ENCODE measurements at places on chromosomes 7 and 10.

- peak; percentile 6 for DNase-seq
Observed at GRCh38 chr7:43108255-43109011, 4.0 kb upstream of the HECW1 start.

- DNase-seq: no peak
Observed at GRCh38 chr7:153457746-153458145, 594.5 kb upstream of the DPP6 start.

- DNase-seq: no peak
Observed at GRCh38 chr7:125147047-125147446, 217.4 kb upstream of the POT1 start.

- no peak for DNase-seq
Observed at GRCh38 chr7:985915-986741, 3.1 kb downstream of the CYP2W1 start.

- DNase-seq: no peak
Observed at GRCh38 chr7:4842319-4843064, 19.3 kb downstream of the PAPOLB start.

DNA sequence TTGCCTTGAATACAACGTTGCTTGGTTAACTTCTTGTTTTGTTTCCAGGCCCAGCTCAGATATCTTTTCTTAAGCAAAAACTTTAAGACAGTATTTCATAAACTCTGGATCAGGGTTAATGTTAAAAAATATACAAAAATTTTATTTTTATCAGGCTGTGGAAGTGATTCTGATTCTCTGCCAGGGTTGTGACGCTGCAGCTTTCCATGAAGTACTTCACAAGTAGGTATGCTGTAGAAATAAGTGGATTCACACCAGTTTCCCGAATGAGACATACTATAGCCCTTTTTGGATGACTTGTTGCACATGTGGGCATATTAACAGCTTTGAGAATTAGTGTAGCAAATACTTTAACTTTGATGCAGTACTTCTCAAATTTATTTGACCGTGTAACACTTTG, 70.1 kb downstream of the CDK14 start:
- DNase-seq: no peak

DNA sequence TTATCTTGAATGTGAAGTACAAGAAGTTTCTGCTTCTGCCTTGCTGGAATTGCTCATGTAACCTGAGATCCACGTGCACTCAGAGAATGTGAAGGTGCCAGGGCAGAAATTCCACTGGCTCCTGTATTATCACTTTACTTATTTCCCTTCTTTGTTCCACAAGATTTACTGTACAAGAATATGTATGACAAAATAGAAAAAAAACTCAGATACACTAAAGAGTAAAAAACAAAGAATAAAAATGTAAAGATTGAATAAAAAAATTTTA, 43.0 kb downstream of the PLCE1 start:
- DNase-seq: no peak

- no peak for DNase-seq
Observed at GRCh38 chr7:2230882-2231281, 1.9 kb downstream of the MAD1L1 start.

- no peak for DNase-seq
Observed at GRCh38 chr7:36734731-36735130, 10.4 kb upstream of the AOAH start.

- DNase-seq: no peak
Observed at GRCh38 chr7:1360521-1360971, 98.7 kb downstream of the MICALL2 start.

GRCh38 chr10:124678557-124679240, 65.5 kb downstream of the FAM53B start:
- DNase-seq: no peak

GRCh38 chr7:55593515-55594318, 21.4 kb upstream of the VOPP1 start:
- DNase-seq: peak; percentile 52

DNA sequence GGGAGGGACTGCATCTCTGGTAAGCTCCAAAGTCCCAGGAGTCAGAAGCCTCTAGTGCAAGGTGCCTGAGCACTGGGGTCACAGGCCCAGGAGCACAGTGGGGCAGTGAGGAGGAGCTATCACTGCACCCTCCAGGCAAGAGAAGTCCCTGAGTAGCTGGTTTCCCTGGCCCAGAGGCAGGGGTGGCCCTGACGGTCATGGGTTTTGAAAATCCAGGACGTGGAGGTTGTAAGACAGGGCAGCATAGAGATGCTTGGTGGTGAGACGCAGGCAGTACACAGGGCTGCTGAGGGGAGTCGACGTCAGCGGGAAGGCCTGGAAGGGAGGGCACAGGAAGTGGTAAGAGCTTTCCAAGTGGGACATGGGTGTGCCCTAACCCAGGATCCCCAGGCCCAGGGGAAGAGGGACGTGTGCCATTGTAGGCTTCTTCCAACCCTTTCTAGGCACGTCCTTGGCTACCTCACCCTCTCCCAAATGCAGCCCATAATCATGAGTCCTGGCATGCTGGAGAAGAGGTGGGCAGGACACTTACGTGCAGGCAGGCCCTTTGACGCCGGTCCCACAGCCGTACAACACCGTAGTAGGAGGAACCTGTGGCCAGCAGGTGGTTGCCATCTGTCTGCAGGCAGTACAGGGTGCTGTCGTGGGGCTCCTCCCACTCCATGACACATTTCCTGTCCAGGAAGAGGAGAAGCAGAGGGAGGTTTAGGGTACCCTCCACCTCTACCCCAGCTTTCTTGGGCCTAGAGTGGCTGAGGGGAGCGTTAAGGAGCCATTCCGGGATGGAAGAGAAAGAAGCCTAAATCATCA, 23.2 kb downstream of the DPCD start:
- no peak for DNase-seq

DNA sequence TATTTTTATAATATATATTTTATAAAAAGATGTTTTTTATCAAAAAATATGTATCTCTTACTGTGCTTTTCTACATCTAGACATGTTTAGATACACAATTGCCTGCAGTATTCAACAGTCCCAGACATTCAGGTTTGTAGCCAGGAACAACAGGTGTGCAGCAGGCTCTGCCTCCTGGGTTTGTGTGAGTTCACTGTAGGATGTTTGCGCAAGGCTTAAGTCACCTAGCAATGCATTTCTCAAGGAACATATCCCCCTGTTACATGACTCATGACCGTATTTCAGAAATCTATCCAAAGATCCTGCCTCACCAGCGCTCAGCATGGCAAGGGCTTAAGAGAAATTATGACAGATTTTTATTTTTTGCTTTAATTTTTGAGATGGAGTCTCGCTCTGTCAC, 41.5 kb downstream of the PITRM1 start:
- DNase-seq: no peak

GRCh38 chr7:4269746-4270145, 412.3 kb upstream of the FOXK1 start:
- DNase-seq: no peak

GRCh38 chr10:130399425-130399950, 263.3 kb downstream of the GLRX3 start:
- DNase-seq: no peak

DNA sequence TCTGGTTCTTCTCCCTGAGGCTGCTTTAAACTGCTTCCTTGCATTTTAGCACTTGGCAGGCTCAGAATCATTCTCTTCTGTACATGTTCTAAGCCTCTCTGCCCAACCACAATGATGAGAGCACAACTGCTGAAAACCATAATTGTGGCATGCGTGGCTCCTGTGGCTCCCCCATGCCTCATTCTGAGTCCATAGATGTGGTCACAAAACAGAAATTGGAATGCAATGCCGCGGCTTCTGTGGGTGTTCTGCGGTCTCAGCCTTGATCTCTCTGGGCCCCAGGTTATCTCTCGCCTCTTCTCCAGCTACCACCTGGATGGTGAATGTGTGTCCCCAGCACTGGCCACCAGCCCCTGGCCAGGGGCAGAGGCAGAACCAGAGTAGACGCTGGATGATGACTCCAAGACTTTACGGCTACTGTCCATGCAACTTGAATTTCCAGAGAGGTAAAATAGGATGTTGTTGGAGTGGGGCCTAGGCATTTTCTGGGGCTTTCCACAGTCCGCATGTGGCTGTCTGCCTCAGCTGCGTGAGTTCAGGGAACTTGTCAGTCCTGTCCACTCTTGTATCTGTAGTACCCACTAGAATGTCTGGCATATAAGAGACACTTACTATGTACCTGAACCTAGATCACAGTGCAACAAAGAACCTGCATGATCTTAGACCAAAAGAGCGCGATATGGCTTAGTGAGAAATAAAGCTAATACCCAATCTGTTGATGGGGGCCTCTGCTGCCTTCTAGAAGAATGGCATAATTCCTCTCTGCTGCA, 52.4 kb upstream of the ADRB1 start:
- no peak for DNase-seq

GRCh38 chr10:71230656-71231025, 18.3 kb downstream of the UNC5B start:
- DNase-seq: no peak

GRCh38 chr10:124448696-124449169, 1.1 kb downstream of the NKX1-2 start:
- DNase-seq: no peak

- DNase-seq: no peak
Observed at GRCh38 chr10:119190353-119190752, 11.7 kb upstream of the PRDX3 start.

DNA sequence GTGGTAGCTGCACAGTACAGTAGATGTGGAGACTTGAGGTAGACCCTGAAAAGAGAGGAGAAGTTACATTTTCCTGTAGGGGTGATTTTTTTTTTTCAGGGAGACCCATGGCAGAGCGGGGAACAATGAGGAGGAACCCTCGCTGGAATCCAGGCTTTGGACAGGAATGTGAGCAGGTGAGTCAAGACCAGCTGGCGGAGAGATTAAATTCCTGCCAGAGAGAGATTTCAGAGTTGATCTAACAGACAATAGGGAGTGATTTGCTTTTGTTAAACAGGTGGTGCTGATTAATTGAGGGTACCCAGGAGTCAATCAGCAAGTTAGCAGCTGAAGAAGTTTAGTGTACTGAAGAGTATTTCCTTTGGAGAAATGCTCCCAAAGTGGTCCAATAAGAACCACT, 41.6 kb upstream of the MINDY3 start:
- no peak for DNase-seq

- DNase-seq: no peak
Observed at GRCh38 chr10:13347043-13347499, 1.0 kb downstream of the SEPHS1 start.

- no peak for DNase-seq
Observed at GRCh38 chr10:13915710-13916109, 328.9 kb downstream of the PRPF18 start.

GRCh38 chr7:25359471-25360059, 131.3 kb upstream of the NPVF start:
- no peak for DNase-seq

DNA sequence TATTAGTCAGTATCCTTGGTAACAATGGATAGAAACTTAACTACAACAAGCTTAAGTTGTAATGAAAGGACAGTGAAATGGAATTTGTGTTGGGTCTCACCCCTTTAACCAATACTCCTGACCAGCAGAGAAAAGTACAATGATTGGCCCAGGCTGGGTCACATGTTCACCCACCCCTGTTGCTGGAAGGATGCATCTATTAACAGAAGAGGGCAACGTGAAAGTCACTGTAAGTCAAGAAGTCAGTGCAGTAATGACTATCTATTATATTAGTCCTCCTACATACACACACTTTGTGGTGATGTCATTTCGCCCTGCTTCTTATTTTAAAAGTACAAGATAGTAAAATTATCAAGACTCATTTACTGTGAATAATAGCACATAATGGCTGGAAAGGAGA, 16.2 kb downstream of the PNLIPRP2 start:
- no peak for DNase-seq

DNA sequence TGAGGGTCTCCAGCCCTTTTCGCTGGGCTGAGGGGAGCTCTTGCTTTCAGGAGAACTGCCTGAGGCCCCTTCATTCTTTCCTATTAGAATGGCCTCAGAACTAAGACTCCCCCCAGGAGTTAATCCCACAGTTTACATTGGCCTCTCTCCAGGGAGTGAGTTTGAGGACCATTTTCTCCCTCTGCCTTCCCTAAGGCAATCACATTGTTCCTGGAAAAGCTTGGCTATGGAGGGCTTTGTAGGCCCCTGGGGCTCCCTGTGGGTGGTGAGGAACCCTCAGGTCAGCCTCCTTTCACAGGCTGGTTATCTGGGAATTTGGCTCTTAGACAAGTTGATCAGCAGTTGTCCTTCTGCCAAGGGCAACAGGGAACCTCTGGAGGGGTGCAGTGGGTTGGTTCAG, 343.7 kb downstream of the RPS24 start:
- DNase-seq: no peak

- no peak for DNase-seq
Observed at GRCh38 chr7:1122832-1123501, 35.1 kb downstream of the GPER1 start.
